ENCODE measurements at places on chromosomes 12 and 14.

GRCh38 chr12:42921741-42922504, 332.4 kb upstream of the PRICKLE1 start:
- peak; percentile 6 for DNase-seq

GRCh38 chr12:56633468-56634241, 3.5 kb upstream of the BAZ2A start:
- DNase-seq, result no peak

DNA sequence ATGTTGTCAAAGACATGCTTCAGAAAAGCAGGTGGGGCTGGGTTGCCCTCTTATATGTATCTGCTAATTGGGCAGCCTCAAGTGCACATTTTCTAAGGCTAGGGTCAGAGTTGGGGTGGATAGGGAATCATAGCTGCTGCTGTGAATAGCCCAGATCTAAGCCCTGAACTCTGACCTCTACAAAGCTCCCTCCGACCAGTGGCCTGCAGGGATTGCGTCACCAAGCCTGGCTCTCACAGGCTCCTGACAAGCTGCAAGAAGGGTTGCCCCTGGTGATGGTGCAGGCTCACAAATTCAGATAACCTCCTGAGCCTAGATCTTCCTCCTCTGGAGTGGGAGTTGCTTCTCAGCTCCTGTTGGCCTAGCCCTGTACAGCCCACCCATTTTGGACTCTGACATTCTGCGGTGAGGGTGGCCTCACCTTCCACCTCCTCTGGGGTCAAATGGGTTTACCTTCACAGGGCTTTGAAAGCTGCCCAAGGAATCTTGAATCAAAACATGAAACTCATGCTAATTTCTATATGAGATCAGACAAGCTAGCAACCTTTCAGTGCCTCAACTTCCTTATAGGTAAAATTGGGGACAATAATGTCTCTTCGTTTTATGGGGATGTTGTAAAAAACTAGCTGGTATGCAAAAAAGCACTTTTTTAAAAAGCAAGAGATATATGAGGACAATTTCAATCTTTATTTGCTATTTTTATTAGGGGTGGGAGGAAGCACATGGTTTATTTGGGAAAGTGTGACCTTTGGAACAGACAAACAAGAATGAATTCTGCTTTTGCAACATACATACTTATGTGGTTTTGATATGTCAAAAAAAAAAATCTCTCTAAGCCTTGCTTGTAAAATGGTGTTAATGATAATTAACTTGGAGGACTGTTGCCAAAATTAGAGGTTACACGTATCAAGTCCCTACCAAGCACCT, 4.9 kb upstream of the SUSD6 start:
- no peak for DNase-seq

GRCh38 chr12:118498171-118498570, 121.8 kb downstream of the SUDS3 start:
- DNase-seq, result no peak

DNA sequence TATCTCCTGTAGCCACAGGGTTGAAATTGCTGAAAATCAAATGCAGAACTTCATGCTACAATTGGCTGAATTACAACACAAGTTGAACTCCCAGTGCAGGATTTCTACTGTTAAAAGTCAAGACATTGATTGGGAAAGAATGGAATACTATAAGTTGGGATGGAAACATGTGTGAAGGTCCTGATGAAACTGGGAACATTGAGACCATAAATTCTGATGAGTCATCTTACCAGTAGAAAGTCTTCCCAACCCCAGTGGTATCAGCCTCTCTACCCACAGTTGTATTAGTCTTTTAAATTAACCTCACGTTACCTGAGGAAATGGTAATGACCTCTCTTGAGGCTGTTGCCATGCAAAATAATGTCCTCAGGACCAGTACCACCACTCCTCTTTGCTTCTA, 27.4 kb upstream of the DYRK2 start:
- no peak for DNase-seq

All from non-pigmented ciliary epithelial cell (primary cell).